KG1 (cell line): ENCODE measurements at places on chromosomes 13 and 19.

GRCh38 chr13:51746802-51747201, 57.2 kb downstream of the DHRS12 start:
- DNase-seq, result no peak

- no peak for DNase-seq
Observed at GRCh38 chr19:13018035-13018914, 23.0 kb downstream of the NFIX start.

- no peak for DNase-seq
Observed at GRCh38 chr19:3224346-3225168, at the start of gene CELF5. CELF5 (plus strand) TSS chr19:3224661; CDS start chr19:3224740, 79 bp downstream.

- no peak for DNase-seq
Observed at GRCh38 chr13:95644601-95645052, at the start of gene DZIP1. DZIP1 (minus strand) TSS chr13:95644706; CDS start chr13:95642029, 2,677 bp downstream.

DNA sequence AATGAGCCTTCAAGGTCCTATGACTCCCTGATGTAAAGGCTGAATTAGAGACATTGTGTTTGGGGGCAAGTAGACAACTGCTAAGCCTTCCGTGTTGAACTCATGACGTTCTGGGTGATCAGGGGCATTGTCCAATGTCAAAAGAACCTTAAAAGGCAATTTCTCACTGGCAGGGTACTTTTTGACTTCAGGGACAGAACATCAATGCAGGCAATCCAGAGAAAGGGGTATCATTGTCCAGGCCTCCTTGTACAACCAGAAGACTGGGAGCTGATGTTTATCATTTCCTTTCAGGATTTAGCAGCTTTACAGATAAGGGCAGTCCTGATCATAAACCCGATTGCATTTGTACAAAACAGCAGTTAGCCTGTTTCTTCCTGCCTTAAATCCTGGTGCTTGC, 25.0 kb upstream of the SMAD9 start:
- DNase-seq, result no peak

DNA sequence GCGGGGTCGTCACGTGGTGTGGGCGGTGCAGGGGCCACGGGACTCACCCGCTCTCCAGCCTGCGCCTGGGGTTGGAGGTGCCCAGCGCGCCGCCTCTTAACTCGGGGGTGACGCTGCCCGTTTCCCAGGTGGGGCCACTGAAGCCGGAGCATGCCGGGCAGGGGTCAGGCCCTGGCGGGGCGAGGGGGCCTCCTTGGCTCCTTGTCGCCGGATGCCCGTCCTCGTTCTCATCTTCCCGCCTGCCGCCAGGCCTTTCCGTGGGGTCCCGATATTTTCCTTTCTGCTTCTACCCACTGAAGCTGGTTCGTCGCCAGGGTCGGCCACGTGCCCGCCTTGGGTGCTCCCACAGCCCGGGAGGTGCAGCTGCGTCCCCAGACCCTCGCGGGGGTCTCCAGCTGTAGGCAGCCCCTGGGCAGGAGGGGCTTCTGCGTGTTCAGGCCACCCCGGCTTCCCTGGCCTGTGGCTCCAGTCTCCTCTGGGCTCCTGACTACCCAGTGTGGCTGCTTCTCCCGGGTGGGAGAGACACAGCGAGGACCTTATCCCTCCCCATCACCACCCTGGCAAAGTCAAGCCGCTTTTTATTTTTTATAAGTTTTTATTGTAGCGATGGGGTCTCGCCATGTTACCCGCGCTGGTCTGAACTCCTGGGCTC, 772 bp downstream of the FAM174C start:
- no peak for DNase-seq

DNA sequence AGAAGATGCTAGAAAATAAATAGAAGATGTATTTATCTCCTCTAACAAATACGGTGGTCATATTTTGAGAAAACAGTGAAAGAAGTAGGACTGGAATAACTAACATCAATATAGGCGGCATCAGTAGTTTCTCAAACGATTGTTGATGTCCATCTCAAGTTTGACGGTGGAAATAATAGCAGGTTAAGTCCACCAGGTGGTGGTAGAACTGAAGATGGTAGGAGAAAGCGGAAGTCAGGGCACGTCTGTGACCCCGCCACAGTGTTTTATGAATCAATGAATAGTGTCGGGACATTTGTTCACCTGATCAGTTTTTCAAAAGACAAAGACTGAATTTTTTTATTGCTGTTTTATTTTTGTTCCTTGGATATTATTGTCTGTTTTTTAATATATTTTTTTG, 706.4 kb upstream of the SLC10A2 start:
- DNase-seq, result no peak

DNA sequence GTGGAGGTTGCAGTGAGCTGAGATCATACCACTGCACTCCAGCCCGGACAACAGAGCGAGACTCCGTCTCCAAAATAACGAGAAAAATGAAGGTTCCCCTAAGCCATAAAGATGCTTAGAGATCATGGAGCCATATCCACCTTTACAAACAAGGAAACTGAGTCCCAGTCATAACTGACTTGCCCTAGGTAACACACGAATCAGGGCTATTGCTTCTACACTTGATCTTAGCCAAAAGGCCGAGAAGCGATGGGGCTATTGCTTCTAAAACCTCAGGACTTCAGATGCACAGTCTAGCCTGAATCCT, 3.2 kb downstream of the DBP start:
- DNase-seq, result no peak

- no peak for DNase-seq
Observed at GRCh38 chr13:113187263-113187669, 21.2 kb downstream of the PCID2 start.

DNA sequence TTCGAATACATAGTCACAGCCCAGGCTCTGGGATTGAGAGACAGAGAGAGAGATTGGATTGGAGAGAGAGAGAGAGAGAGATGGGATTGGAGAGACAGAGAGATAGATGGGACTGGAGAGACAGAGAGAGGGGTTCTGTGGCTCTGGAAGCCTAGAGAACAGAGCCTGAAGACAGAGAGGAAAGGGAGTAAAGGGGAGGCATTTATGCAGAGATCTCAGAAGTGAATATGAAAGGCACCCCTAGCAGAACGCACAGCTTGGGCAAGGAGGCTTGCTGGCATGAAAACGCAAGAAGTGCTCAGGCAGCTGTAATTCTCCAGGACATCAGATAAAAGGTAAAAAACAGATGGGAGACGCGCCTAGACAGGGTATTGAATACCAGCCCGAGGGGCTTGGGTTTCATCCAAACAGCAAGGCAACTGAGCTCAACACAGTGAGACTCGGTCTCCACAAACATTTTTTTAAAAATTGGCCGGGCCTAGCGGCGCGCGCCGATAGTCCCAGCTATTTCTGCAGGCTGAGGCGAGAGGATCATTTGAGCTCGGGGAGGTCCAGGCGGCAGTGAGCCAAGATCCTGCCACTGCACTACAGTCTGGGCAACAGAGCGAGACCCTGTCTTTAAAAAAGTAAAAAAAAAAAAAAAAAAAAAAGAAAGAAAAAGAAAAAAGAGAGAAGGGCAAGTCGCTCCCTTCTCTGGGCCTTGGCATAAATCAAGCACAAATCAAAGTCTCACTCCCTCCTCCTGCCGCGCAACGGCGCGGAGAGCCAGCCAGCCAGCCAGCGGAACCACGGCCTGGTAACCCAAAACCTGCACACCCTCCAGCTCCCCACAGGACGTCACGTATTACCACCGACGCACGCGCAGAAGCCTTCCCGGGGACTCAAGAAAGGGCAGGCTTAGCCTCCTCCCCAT, 774 bp upstream of the PPP2R1A start:
- no peak for DNase-seq

DNA sequence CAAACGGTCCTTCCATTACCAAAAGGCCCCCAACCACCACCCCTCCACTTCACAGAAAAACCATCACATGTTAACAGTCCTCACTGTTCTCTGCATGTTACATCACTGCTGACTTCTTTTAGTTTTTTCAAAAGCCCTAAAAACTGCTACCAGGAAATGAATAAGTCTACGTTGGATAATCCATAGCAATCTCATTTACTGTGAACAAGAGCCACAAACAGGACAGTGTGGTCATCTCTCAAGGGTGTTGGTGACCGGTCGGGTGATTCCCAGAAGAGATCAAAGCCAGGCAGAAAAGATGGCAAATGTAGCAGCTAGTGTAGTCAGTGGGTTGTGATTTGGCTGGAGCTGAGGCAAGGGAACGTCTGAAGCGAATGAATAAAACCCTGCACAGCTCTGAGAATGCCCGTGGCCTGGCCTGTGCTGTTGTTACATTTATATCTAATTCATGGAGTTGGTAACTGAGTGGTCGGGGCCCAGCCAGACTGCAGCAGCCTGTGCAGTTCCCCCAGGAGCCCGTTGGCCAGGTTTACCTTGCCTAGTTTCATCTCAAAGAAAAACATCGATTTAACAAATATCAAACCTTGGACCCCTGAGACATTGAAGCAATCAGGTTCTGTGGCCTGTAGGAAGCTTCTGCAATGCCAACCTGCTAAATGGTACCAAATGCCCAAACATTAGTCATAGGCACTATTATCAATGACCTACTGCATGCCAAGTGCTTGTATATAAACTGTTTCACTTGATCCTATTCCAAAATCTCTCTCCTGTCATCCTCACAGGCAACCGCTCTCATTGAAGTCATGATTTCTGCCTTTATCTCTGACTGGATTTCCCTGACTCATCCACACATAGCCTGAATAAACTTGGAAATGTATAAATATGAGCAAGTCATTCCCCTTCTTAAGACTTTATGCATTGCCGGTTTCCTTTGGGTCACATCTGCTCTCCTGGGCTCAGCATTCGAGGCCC, 153.8 kb upstream of the SERP2 start:
- DNase-seq, result no peak

DNA sequence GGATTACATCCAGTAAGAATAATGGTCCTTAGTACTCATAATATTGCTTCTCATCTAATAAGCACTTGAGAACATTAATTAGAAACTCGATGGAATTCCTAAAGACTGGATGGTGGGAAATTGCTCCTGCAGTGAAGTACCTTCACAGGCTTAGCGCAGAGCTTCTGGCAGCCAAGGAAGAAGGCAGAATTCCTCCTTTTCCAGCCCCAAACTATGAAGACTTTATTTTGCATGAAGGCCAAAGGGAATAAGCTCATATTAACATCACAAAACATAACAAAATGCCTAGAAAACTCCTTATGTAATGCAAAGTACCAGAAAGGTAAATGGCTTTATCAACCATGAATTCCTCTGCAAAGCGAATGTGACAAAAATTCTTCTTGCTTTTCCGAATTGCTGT, 336.1 kb downstream of the DNAJC15 start:
- no peak for DNase-seq

- no peak for DNase-seq
Observed at GRCh38 chr19:2076526-2076944, 19.6 kb downstream of the MOB3A start.
